AG09319 (cell line): ENCODE measurements at places on chromosomes 2 and 18.

GRCh38 chr2:31222071-31222470, 4.8 kb upstream of the CAPN14 start:
- DNase-seq = no peak

DNA sequence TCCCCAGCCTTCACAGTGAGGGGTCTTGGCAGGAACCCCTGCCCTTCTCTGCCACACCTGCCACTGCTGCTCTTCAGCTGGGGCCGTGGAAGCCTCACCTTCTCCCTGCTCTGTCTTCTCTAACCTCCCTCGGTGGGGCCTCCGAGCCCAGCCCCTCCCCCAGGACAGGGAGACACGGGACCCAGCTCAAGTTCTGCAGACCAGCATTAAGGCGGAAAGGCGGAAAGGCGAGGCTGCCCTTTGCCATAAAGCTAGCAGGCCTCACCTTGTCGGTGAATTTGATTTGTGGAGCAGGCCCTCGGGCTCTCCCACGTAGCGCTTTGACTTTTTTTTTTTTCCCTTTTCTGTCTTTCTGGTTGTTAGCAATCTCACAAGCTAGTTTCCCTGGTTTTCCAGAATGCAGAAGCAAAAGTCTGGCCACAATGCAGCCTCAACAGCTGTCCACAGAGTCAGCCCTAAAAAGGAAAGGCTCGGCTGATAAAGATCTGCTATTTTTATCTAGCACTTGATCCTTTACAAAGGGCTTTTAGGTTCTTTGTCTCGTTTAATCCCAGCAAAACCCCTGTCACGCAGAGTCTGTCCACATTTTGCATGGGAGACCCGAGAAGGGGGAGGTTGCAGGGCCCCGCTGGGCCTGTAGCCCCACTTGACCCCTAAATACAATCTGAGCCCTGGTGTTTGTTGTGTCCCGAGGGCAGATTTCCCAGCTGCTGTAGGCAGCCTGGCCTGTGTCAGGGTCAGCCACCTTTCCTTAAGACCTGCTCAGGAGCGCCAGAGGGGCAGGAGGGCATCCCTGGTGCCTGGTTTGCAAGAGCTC, 6.0 kb downstream of the ITM2C start:
- no peak for DNase-seq

DNA sequence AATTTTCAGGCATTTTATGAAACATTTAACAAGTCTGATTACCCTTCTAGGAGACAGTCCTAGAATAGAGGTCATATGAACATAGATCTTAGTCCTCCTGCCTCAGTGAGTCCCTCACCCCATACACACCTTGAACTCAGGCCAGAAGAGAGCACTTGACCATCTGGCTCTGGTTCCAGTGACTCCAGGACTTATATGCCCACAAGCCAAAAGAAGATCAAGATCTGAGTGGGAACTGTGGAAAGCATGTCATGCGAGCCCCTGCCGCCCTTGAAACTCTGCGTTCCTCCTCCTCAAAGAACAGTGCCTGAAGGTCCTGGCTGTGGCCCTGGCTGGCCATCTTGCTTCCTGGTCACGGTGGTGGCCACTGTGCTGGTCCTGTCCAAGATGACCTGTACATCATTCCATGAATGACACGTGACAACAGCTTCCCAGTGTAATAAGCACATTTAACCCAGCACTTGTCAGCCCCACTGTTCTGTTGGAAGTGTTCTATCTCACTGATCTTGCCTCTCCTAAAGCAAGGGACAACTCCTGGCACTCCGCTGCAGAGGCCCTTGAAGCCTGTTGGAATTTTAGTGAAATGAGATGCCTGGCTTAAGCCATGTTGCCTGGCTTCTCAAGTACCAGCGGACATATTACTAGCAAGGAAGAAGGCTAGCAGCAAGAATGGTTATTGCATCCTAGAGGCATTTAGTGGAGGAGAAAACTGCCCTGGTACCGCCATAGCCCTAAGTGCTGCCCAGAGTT, 17.6 kb downstream of the TTC32 start:
- no peak for DNase-seq

GRCh38 chr2:232503809-232504323, 16.2 kb upstream of the ECEL1 start:
- DNase-seq = no peak

DNA sequence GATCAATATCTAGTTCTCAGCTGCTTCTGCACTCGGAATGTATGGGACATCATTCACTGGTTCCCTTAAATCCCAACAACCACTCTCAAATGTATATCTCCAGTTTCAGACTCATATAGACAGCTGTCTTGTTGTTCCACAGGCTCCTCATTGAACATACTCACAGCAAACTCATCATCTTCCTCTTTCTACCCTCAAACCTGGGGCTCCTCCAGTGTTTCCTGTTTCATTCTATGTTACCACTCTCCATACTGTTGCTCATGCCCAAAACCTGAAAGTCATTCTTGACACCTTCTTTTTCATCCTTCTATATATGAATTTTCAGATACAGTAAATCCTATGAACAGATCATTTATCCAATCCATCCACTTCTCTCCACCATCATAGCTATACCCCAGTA, 18.7 kb upstream of the REL start:
- DNase-seq = no peak

DNA sequence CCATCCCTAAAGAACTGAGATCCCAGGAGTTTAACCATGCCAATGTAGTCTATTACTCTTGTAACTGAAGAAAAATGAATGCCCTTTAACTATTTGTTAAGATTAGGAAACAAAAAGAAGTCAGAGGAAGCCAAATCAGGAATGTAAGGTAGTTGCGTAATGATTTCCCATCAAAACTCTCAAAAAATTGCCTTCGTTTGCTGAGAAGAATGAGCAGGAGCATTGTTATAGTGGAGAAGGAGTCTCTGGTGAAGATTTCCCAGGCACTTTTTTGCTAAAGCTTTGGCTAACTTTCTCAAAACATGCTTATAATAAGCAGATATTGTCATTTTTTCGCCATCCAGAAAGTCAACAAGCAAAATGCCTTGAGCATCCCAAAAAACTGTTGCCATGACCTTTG, 224.0 kb upstream of the SIX2 start:
- DNase-seq = no peak

DNA sequence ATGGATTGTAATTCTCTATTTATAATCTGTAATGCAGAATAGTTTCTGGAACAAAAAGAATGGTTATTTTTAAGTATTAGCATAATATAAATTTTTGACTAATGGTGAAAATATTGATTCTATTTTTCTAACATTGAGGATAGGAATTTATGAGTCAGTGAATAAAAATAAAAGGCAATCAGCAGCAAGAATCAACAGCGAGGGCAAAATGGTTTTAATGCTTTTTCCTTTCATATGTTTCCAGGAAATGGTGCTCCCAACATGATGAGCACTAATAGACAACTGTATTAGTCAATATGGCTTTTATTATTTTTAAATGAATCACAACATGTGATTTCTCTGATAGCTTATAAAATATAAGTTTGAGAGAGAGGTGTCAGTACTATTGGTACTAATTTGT, 90.7 kb upstream of the TFPI start:
- no peak for DNase-seq

DNA sequence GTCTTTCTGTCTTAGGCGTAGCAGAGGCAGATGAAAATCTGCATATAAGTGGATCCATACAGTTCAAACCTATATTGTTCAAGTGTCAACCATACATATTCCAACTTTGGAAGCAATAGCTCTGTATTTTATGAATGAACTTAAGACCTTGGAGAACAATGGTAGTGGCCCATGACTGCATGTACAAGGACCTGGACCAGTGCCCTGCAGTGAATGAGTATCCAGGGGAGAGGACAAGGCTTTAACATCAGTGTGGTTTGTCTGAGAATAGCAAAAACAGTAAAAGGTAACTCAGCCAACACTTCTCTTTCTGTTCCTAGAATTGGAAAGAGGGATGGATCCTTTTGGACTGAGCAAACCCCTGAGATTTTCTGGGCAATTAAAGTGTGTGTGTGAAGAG, 230.8 kb upstream of the LINC00305 start:
- no peak for DNase-seq

- no peak for DNase-seq
Observed at GRCh38 chr18:48385596-48385995, 23.6 kb downstream of the ZBTB7C start.

GRCh38 chr2:68643011-68643873, at the start of gene PROKR1:
Gene PROKR1, plus strand, starts transcription at chr2:68643579. Its CDS starts 2,243 bp downstream, at chr2:68645822.
- DNase-seq = no peak

- DNase-seq = no peak
Observed at GRCh38 chr2:60565472-60565871, 12.0 kb upstream of the BCL11A start.

DNA sequence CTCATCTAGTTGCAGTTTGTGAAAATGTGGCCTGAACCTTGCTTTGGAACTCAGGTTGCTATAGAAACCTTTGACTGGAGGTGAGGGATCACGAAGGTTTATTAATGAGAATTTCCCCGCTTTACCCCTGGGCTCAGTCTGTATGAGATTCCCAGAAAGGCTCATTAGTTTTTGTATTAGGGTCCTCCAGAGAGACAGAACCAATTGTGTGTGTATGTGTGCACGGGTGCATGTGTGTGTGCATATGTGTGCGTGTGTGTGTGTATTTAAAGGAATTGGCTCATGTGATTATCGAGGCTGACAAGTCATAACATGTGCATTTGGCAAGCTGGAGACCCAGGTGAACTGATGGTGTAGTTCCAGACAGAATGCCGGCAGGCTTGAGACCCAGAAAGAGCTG, 113.8 kb upstream of the DLX2 start:
- no peak for DNase-seq

DNA sequence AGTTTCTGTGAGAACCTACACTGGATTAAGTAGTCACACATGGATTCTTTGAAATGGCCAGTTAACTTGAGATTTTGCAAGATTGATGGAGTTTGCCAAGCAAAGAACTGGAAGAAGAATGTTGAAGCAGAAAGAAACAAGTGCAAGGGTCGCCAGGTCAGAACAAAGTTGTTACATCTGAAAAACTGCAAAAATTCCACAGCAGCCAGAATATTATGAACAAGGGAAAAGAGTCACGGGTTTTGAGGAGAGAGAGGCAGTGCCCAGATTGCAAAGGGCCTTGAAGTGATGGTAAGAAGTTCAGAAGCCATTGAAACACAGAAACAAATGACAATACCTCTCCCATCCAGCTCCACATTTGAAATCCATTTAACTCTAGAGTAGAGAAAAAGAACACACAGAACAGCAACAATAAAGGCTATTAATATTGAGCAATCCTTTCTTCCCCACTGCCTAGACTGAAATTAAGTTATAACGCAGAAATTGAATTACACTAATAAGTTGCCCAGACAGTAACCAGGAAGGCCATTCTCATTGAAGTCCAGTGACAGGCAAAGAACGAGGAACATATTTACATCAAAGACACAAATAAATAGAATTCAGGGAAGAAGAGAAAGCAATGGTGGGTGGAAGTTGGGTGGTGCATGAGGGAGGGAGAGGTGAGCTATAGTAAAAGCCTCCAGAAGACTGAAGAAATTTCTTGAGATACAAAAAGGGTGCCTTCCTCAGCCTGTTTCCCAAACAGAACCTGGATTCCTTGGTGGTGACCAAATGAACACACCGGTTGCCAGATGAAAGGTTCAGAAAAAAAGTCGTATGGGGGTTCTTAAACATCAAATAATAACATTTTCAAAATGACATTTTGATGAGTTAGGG, 80.6 kb downstream of the ARHGAP15 start:
- DNase-seq = no peak

GRCh38 chr2:25777077-25777476, 101.2 kb downstream of the ASXL2 start:
- DNase-seq = no peak

GRCh38 chr2:129469389-129469788, 510.1 kb upstream of the RAB6C start:
- DNase-seq = no peak

DNA sequence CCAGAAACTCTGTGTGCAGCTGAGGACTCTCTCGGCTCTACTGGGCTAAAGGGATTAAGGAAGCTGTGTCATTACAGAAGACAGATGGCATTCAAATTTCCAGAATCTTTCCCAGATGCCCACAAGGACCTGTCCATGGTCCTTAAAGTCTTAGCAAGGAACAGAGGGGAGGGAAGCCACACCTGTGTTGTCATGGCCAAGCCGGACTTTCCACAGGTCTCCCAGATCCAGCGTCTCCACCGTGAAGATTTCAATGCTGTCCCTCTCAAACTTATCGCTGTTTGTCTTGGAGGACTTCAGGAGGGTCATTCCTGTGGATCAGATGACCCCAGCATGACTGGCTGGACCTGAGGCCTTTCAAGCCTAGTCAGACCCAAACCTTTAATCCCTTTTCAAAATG, 114.5 kb downstream of the LOXHD1 start:
- DNase-seq = no peak

DNA sequence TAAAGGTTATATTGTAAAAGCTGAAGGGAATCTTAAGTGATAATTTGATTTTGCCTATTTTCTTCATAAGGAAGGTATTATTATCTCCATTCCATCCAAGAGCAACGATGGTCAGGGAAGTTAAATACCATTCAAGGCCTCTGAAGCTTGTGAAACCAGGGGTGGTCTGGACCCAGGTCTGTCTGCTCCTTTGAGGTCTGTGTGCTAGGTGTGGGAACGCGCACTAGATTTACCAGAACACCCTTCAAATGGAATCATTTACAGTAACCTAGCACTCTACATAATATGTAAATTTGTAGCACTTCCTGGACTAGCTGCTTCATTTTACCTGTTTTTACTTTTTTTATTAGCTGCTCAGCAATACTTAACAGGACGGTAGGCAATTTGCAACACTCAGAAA, 6.4 kb upstream of the TRIB2 start:
- no peak for DNase-seq

GRCh38 chr2:134773335-134773734, 54.5 kb upstream of the TMEM163 start:
- DNase-seq = no peak

- DNase-seq = no peak
Observed at GRCh38 chr18:58862851-58863538, 1.7 kb upstream of the ZNF532 start.

DNA sequence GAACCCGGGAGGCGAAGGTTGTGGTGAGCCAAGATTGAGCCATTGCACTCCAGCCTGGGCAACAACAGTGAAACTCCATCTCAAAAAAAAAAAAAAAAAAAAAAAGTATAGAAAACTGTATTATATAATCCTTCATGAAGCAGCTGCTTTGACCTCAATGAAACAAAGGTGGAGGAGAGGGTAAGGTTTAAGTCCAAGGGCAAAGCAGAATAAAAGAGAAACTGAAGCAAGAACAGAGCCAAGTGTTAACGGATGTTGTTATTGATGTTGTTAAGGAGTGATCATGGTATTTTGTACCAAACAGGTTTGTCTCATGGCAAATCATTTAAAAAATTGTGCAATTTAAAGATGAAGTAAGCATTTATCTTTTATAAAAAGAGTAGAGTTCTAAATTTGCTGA, 7.4 kb downstream of the RAPH1 start:
- no peak for DNase-seq

- no peak for DNase-seq
Observed at GRCh38 chr2:49332415-49332814, 178.1 kb upstream of the FSHR start.

GRCh38 chr18:26233208-26233607, 7.0 kb downstream of the TAF4B start:
- DNase-seq = no peak
